GM23338 (cell line): ENCODE measurements at places on chromosomes 5 and 9. TPM values are rescaled to one million over a fixed set of nuclear protein-coding genes. Genes with fewer than 3 reads are reported as not detected.

The CD74 gene
- polyA plus RNA-seq = 98.4 and 105 TPM in 2 replicates

The ZNF169 gene
- polyA plus RNA-seq = 3.1 and 4.0 TPM in 2 replicates

GRCh38 chr5:144173766-144174165 is 3.1 kb downstream of the KCTD16 start:
- no peak for DNase-seq

DNA sequence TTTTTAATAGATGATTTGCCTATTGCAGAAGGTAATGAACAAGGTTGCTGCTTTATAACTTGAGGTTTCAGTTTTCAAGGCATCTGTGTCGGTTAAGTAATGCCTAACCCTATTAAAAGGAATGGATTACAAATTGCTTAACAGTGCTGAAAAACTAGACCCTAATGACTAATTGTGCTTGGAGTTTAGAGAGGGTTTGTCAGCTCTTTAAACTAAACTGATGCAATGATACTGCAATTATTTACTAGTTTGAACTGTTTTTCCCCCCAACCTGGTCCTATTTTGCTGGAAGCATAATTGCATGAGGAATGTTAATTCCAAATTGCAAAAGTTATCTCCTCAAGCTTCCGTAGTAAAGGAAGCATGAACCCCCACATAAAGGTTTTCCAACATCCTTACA is 39.3 kb upstream of the TLX3 start:
- no peak for DNase-seq

DNA sequence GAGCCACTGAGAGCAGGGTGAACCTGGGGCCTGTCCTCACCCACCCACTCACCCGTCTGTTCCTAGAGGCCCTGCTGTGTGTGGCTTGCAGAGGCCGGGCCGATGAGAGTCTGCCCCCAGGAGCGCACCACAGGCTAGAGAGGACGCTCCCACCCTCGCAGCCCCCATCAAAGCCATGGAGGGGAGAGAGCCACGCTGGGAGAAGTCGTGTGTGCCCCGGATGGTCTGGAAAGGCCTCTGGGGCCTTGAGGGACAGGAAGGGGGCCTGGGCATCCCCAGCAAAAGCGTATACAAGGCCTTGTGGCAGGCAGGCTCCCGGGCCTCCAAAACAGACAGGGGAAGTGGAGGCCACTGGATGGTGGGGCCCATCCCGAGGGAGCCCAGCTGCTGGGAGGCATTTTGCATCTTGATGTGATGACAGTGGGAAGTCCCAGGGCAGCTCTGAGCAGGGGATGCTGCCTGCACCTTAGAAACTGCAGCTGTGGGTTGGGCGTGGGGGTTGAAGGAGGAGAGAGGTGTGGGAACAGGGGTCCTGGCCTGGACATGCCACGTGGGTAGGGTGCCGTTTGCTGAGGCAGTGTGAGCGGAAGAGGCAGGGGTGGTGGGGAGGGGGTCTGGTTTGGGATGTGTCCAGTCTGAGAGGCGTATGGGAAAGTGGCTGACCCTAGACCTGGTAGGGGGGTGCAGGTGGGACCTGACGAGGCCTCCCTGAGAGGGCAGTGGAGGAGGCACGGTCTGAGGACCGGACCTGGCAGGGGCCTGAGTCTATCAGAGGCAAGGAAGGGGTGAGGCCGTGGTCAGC is 43.0 kb upstream of the NOTCH1 start:
- no peak for DNase-seq

DNA sequence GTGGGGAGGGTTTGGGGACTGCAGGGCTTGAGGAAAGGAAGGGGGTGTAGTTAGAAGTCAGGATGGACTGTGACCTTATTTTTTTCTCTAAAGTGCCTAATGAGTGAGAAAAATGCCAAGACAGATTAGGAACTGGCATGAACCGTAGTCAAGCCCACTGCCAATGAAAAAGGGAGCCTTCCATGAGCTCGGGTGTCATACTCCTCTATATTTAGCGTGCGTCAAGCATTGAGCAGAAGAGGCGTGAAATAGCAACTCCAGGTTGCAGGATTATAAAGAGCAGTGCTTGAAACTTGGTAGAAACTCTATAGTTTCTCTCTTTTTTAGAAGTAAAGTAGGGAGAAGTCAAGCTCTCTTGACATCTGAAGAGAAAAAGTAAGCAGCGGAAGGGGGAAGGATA is 1.8 kb downstream of the SGCD start:
- DNase-seq = no peak

DNA sequence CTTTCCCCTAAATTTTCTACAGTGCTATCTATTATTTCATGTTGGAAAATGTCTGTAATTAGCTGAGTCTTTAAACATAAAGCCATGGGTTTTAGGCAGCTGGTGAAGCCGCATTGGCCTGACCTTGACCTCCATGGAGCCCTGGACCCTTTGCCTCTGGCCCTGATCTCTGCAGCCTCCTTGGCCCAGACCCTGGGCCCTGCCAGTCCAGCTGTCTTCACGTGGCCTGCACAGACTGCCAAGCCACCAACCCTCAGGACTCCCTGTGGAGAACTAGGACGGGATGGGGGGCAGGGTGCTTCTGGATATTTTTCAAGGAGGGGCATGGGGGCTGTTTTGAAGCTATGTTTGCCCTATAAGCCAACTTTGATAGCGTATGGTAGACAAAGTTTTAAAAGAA is 29.8 kb upstream of the PPARGC1B start:
- no peak for DNase-seq

- DNase-seq = no peak
Measured at GRCh38 chr5:175900157-175900556, 28.8 kb downstream of the CPLX2 start.

- peak; percentile 84 for DNase-seq
Measured at GRCh38 chr9:84937180-84937579, 267.7 kb downstream of the NTRK2 start.

DNA sequence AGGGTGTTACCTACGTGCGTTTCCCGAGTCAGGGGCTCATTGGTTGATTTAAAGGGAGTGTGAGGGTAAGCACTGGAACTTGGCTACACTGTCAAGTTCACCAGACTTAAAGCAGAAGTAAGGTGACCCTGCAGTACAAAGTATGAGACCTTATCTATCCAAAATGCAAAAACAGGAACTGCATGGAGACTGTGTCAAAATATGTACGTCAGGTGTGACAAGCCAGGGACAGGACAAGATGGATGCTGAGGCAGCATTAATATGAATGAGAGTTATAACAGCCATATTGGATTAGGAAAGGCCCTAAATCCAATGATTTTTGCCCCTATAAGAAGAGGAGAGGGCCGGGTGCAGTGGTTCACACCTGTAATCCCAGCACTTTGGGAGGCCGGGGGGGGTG is 15.4 kb upstream of the SUSD3 start:
- no peak for DNase-seq

GRCh38 chr9:94668928-94669729 is 29.8 kb upstream of the FBP1 start:
- peak; percentile 73 for DNase-seq

DNA sequence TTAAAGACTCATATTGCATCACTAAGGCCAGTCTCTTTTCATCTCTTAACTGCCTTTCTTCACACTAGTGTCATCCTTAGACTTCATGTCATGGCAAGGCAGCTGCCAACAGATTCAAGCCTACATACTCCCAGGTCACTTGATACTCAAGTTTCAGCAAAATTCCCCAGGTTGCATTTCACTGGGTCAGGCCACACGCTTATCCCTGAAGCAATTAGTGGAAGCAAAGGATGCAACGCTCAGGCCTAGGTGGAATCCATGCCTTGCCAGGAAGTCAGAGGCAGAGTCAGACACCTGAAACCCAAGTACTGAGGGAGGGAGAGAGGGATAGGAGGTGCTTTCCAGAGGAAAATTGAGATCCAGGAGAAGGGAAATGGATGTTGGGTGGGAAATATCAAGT is 28.9 kb downstream of the YIPF5 start:
- DNase-seq = no peak

DNA sequence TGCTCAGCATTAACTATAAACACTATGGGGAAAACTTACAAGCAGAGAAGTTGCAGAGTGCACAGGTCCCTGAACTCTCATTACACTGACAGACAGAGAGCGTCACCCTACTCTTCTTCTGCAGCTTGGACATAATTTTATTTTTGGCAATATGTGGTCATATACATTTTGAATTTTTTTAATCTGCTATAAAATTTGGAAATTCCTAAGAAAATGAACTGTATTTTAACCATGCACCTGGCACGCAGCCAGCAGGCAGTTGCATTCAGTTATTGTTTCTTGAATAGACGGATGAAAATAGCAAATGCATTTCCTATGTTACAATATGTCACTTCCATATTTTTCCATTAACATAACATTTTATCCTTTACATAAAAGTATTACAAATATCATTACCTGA is 100.2 kb downstream of the SLC25A46 start:
- no peak for DNase-seq
